ENCODE measurements at places on chromosomes 1 and 21. TPM values are rescaled to one million over a fixed set of nuclear protein-coding genes. Genes with fewer than 3 reads are reported as not detected.

Gene KLHDC8A
- total RNA-seq = 0.97 TPM

Gene EPHA10
- 0.53 TPM for total RNA-seq

Gene TNNI3K
- total RNA-seq = 1.1 TPM

Gene LCE2A
- total RNA-seq = not detected

Gene ACKR1
- 30.4 TPM for total RNA-seq

Gene ALPL
- 123 TPM for total RNA-seq

Gene ASCL5
- total RNA-seq = not detected

Gene SPRR3
- total RNA-seq = not detected

Gene SPTA1
- total RNA-seq = 0.50 TPM

Gene MCM3AP
- 96.2 TPM for total RNA-seq

Gene GBP2
- total RNA-seq = 48.8 TPM

Gene HP1BP3
- total RNA-seq = 253 TPM

Gene FOXJ3
- 44.0 TPM for total RNA-seq

Gene CCDC181
- total RNA-seq = 1.4 TPM

Gene CLDN17
- total RNA-seq = not detected

Gene DNASE2B
- total RNA-seq = 26.1 TPM

Gene MGST3
- 216 TPM for total RNA-seq

Gene ADAM30
- total RNA-seq = not detected

Gene AGBL4
- total RNA-seq = 2.1 TPM

Gene MRPS14
- total RNA-seq = 27.5 TPM

Gene DRAXIN
- total RNA-seq = 0.24 TPM

Gene KLHL12
- 25.3 TPM for total RNA-seq

Gene LCE1D
- not detected for total RNA-seq

Gene DDX59
- 19.6 TPM for total RNA-seq

Gene SLAMF9
- not detected for total RNA-seq

Gene KRTAP19-8
- total RNA-seq = not detected
